NCI-H510A (cell line): ENCODE measurements at places on chromosomes 5 and 9.

DNA sequence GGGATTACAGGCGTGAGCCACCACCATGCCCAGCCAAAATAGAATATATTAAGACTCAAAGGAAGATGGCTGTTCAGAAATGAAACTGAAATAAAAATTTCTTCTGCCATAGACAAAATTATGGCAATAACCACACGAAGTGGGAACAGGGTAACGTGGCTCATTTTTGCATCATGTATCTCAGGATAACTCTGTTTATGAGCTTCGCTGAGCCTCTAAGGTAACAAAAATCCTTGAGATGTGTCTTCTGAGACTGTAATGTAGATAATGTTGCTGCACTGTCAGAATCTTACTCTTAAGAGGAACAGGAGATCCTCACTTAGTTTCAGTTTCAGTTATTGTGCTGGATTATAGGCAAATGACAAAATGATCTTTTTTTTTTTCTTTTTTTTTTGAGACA, 153.8 kb downstream of the GOLPH3 start:
- DNase-seq: no peak

DNA sequence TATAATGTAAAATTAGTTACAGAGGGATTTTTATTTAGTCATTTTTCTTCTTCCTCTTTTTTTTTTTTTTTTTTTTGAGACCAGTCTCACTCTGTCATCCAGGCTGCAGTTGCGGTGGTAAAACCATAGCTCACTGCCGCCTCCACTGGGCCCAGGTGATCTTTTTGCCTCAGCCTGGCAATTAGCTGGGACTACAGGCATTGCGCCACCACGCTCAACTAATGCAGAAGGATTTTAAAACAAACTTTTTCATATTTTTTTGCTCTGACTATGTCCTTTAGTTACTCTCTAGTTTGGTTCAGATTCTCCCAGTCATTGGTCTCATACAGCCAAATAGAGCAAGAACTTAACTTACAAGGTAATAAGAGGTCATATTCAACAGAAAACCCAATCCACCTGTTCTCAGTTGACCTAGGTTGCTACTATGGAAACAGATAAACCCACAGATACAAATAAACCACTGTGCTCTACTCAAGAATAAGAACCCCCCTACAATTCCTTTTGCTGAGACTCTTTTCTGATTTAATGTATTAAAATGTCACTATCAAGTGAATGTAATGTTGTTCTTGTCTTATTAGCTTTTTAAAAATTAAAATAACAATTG, 50.1 kb upstream of the TTC39B start:
- DNase-seq: no peak

DNA sequence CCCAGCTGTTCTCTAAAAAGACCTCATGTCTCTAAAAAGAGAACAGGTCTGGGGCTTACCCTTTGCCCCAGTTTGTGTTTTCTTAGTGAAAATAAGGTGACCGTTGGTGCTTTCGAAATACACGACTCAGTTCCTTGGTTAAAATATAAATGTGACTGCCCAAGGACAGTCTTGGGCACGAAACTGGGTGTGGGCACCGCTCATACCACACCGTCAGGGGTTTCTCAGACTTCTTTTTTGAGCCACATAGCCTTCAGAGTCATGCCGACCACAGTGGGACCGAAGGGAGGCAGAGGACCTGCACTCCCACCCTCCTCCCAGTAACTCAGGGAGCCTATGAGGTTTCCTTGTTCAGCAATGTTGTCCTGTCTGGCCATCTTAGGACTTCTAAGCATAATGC, 6.5 kb downstream of the SNX18 start:
- no peak for DNase-seq

DNA sequence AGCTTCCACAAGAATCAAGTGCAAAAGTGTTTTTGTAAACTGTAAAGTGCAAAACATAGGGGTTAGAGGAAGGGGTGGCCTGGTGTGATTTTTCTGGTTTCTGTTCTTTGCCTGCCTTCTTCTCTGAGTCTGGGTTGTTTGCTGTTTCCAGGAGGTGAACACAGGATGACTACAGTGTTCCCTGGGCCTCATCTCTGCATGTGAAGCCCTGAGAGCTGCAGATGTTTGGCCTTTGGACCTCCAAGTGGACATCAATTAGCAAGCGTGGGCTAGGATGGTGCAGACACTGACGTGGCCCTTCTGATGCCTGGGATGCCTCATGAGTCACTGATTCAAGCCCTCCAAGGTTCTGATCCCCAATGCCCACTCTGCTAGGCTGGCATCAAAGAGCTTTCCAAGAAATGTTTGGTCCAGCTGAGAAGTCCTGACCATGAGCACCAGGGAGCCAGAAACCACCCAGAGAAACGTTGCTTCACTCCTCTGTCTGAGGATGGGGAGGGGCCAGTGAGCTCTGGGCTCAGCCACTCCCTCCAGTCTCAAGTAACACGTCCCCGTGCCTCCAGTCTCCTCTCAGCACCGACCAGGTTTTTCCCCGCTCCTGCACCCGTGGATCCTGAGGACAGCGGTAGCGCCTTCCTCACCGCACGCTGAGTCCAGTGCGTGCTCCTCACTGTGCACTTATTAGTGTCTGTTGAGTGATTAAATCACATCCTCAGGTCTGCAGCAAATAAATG, 7.6 kb downstream of the IL9 start:
- DNase-seq: no peak

DNA sequence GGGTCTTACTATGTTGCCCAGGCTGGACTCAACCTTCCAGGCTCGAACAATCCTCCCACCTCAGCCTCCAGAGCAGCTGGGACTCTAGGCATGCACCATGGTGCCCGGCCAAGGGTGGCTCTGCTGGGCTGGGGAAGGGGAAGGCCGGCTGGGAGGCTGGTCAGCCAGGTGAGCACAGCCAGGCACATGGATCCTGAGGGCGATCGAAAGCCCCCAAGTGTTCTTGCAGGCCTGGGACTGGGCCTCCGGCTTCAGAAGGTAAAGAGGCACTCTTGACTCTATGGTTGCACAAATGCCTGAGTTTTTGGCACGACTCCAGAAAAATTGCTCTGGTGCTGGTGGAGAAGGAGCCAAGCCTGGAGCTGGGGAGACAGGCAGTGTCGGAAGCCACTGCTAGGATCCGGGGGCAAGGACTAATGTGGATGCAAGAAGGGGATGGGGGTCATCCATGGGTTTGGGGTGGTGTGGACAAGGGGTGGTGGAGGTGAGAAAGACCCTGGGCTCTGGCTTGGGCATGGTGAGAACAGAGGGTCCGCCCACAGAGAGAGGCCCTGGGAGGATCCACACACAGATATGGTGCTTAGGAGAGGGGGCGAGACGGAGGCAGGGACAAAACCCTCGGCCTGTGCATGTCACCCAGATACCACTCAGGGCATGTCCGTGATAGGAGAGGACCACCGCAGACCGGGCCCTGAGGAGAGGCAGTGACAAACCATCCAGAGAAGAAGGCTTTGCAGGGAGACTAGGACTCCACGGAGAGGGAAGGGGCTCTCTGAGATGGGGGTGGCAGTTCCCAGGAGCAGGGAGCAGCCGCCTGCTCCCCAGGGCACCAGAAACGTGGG, 51.1 kb upstream of the COL5A1 start:
- DNase-seq: no peak

DNA sequence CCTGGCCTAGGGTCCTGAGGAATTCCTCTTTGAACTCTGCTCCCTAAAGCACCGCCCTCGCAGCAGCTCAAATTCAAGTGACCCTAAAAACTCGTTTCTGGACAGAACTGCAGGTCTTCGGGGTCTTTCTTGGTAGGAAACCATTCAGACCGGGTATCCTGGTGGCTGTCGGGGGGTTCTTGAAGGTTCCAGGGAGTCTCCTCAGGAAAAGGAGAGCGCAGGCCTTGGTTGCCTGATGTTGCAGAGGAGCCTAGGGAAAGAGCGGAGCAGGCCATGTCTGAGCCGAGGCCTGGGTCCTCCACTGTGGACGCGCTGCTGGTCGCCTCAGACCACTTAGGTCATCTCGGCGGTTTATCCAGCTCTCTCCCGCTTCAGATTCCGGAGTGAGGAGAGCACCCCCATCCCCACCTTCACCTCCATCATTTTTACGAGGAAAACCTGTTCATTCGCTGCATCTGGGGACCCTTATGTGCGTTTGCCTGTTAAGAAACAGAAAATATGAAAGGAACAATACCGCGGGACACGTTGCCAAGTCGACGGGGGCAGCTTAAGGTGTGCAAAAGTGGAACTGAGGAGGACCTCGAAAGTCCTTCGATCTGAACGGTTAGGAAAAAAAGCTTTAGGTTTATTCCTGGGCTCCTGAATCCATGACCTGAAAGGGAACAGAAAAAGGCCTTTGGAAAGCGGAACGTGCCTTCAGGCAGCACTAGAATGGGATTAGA, 299.4 kb downstream of the PARP8 start:
- DNase-seq: no peak

GRCh38 chr9:69919461-69920061, 98.9 kb downstream of the CFAP95 start:
- peak; percentile 10 for DNase-seq

GRCh38 chr9:13778631-13779030, 499.1 kb upstream of the MPDZ start:
- no peak for DNase-seq

DNA sequence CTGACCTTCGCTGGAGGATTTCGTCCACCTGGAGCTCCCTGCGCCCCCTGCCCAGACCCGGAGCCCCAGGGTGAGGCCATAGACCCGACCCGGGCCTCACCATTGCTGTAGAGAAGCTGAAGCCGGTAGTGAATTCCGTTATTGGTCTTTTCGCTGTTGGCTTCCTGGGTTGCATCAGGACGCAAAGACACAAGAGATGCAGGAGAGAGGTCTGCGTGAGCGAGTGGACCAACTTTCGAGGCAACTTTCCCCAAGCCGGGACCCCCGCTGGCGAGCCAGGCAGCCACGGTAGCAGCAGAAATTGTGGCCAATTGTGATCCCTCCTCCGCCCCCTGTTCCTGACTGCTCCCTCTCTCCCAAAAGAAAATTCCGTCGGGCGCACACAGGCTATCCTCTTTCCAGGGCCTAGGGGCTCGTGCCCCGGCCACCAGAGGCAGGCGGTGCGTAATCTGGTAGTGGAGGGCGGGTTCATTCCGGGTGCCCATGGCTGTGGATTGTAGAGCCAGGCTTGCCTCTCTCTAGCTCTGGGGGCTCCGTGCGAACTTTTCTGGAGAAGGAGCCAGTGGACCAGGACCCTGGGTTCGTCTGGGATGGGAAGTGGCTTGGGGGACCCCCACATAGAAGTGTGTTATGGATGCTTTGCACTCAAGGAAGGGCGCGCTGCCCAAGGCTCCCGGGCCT, 3.3 kb downstream of the EBF1 start:
- DNase-seq: no peak

GRCh38 chr9:83920469-83920926, 734 bp downstream of the KIF27 start:
- DNase-seq: no peak

- no peak for DNase-seq
Measured at GRCh38 chr9:132731230-132731629, 61.0 kb downstream of the GTF3C4 start.

- no peak for DNase-seq
Measured at GRCh38 chr5:137415231-137415681, 83.9 kb downstream of the SPOCK1 start.

DNA sequence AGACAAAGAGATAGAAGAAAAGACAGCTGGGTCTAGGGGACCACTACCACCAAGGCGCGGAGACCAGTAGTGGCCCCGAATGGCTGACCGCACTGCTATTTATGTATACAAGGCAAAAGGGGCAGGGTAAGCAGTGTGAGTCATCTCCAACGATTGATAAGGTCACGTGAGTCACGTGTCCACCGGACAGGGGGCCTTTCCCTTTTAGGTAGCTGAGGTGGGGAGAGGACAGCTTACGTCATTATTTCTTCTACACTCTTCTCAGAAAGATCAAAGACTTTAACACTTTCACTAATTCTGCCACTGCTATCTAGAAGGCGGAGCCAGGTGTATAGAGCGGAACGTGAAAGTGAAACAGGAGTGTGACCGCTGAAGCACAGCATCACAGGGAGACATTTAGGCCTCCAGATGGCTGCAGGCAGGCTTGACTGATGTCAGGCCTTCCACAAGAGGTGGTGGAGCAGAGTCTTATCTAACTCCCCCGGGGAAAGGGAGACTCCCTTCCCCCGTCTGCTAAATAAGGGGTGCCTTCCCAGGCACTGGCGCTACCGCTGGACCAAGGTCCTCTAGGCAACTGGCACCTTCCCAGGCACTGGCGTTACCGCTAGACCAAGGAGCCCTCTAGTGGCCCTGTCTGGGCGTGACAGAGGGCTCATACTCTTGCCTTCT, 6.1 kb upstream of the PRR16 start:
- peak; percentile 24 for DNase-seq

GRCh38 chr5:167233507-167234220, 1057.8 kb upstream of the WWC1 start:
- no peak for DNase-seq

- no peak for DNase-seq
Measured at GRCh38 chr9:134628354-134628736, 13.3 kb upstream of the COL5A1 start.

DNA sequence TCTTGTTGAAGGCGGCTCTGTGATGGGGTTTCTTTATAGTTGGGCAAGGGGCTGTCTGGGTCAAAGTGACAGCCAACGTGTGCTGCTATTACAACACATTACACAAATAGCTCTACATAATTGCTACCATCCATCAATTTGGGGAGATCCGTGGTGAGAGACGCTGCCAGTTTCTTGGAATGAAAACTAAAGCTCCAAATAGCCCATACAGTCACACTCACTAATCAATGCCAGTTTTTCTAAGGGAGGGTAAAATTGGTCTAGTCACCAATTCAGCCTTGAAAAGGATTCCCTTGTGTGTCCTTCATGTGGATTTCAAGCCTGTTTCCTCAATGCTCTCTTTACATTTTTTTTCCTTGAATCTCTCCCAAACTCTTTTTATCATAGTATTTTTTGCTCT, 343.3 kb upstream of the KLF4 start:
- no peak for DNase-seq

DNA sequence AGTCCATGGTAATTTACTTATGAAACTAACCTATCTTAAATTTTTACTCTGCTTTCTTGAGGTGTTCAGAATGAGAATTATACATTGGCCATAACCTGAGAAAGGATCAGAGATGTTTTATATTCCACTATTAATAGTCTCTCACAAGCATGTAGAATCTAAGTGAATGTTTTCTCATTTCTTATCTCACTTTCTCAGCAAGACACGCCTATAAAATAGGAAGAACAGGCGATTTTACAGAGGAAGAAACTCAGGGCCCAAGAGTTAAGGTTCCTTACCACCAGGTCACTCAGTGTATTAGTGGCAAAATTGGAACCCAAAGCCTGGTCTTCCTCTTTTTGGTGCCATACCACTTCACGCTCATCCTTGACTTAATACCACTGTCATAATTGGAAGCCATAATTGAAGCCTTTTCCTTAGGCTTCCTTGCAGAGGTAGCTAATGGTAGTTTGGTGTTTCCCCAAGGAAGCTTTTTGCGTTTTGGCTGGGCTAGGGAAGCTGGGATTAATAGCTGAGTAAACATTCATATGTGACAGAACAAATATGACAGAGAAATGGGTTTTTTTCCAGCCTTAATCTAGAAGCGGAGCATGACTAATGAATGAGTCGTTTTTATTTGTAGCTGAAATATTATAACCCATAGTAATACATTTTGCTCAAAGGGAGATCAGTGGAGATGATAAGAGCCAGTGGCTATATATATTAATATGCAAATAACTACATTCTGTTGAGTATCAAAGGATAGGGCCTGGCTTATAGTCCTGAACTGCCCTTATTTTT, 16.9 kb downstream of the HMGXB3 start:
- DNase-seq: no peak
